ENCODE measurements at places on chromosomes 7 and 10.

DNA sequence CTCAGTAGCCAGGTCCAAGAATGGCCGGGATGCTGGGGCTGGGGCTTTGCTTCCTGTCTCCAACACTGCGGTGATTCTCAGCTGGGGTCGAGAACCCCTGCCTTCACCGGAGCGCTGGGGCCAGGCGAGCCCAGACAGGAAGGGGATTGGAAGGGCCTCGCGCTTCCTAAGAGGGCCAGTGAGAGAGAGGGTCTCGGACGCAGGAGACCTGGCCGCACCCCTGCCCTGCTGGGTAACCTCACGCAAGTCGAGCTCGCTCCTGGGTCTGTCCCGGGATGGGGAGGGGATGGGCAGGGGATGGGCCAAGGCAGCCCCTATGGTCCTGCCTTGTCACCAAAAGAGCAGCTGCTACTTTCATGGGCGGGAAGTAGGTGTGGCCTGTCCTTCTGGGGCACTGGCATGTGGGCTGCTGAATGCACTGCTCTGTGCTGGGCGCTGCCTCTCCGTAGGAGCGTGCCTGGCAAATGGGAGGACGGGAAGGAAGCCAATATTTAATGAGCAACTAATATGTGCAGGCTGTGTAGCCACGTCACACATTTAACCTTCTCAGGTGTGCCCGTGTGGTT is 20.0 kb downstream of the KCNK18 start:
- no peak for DNase-seq

DNA sequence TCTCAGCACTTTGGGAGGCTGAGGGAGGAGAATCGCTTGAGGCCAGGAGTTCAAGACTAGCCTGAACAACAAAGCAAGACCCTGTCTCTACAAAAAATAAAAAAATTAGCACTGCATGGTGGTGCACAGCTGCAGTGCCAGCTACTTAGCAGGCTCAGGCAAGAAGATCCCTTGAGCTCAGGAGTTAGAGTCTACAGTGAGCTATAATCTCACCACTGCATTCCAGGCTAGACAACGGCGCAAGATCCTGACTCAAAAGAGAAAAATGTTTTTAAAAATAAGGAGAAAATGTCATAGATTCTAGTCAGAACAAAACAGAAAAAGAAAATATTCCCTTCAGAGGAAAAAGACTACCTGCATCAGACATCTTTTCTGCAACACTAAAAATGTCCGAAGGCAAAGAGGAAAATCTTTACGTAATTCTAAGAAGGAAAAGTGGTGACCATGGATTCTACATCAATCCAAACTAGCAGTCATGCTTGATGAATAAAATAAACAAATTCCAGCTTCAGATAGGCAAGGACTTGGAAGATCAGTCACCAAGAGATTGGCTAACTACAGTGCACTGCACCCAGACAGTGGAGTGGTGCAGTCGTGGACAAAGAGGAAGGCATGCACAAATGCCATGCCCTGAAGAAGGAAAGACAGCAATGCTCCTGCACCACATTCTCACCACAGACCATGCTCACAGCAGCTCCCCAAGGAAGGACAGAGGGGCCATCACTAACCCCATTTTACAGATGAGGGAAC is 54.3 kb downstream of the ERCC6 start:
- no peak for DNase-seq

DNA sequence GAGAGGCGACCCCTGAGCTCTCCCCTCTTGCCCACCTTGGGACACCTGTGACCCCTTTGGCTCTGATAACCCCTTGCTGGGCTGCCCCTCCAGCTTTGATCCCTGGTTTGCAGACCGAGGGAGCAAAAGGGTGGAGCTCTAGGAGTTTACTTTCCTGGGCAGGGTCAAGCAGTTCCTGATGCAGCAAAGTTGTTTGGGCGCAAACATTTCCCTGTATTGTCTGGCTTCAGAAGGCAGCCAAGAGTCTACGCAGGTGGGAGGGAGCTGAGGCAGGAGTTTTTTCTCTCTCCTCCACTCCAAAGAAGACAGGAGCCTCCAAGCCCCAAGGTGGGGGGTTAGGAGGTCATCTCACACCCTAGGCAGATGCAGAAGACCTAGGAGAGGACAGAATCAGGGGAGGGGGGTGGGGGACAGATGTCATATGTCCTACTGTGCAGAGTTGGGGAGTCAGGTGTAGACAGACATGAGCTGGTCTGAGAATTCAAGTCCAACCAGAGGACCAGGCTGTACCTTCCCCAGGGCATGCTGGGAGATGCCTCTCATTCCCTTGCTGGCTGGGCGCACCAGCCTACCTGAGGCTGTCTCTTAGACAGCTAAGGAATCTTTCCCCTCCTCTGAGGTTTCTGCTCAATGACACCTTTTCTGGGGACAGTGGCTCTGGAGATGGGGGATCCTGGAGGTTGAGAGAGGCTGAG is 20.5 kb downstream of the TMEM270 start:
- DNase-seq = no peak

- no peak for DNase-seq
Measured at GRCh38 chr7:140304191-140304799, 94.0 kb downstream of the SLC37A3 start.

- no peak for DNase-seq
Measured at GRCh38 chr7:24508316-24508715, 64.9 kb upstream of the PALS2 start.

- no peak for DNase-seq
Measured at GRCh38 chr7:27103489-27104226, 1.2 kb upstream of the HOXA2 start.

All from brain pericyte (primary cell).